Breast epithelium (tissue), 4 donors: ENCODE measurements at places on chromosomes 3 and 15.

GRCh38 chr3:99803297-99803696 lies 14.4 kb upstream of the CMSS1 start:
- H3K27me3 ChIP-seq, result no peaks in the 10 kb centered on the region
- H3K4me3 ChIP-seq, result no peak overlapping the region
- H3K27ac ChIP-seq, result no peak overlapping the region
- H3K36me3 ChIP-seq, result no peaks in the 10 kb centered on the region

GRCh38 chr3:128693696-128694095 lies 32.3 kb upstream of the RAB7A start:
- no peaks in the 10 kb centered on the region for H3K4me1 ChIP-seq
- no peaks in the 10 kb centered on the region for H3K27me3 ChIP-seq
- DNase-seq, result no peak
- no peaks in the 10 kb centered on the region for H3K36me3 ChIP-seq
- H3K4me3 ChIP-seq, result no peak overlapping the region

- H3K4me1 ChIP-seq, result no peaks in the 10 kb centered on the region
- H3K36me3 ChIP-seq, result no peaks in the 10 kb centered on the region
- H3K27me3 ChIP-seq, result no peaks in the 10 kb centered on the region
- H3K27ac ChIP-seq, result no peak overlapping the region
- no peak overlapping the region for H3K4me3 ChIP-seq
- no peak for DNase-seq
These were observed 18.2 kb upstream of the B4GALT4 start for GRCh38 chr3:119258915-119259314.

DNA sequence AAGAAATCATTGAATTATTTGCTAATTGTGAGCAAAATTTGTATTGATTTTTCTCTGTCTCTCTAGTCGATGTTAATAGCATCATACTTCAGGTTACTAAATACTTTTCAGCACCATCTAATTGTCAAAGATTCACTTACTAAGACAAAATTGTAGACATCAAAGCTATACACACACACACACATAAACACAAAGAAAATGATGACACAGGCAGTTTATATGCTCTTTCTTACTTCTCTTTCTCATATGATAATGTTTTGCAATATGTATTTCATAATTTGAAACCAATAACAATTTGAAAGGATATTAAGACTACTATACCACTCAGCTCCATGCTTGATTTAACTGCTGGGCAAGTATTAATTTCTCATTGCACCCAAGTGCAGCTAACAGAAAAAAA lies 406.2 kb downstream of the ROBO2 start:
- H3K36me3 ChIP-seq, result no peaks in the 10 kb centered on the region
- no peak overlapping the region for H3K27ac ChIP-seq
- H3K4me1 ChIP-seq, result no peaks in the 10 kb centered on the region
- no peak overlapping the region for H3K4me3 ChIP-seq
- no peaks in the 10 kb centered on the region for H3K27me3 ChIP-seq

DNA sequence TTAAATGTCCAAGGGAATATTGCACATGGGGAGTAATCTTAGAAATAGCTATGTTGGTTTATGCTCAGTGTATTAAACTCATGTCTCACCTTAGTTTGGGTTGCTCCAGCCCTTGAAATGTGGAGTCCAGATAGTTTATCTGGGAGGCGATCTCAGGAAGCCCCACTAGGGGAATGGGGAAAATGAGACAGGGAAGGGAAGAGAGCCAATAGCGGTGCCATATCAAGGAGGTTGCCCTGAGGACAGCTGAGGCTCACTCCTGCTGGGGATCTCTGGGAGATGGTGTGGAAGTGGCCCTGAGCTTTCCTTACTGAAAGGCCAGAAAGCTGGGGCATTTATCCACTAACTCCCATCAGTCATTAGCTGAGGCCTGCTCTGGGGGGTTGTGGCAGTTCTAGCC lies 43.3 kb upstream of the POLR2M start:
- H3K27ac ChIP-seq, result peak overlapping the region; percentile 36
- H3K4me1 ChIP-seq, result no peaks in the 10 kb centered on the region
- DNase-seq, result no peak
- H3K36me3 ChIP-seq, result no peaks in the 10 kb centered on the region
- no peaks in the 10 kb centered on the region for H3K27me3 ChIP-seq

- no peak overlapping the region for H3K4me3 ChIP-seq
- no peaks in the 10 kb centered on the region for H3K27me3 ChIP-seq
- peak overlapping the region; percentile 14 for H3K27ac ChIP-seq
These were observed 11.9 kb downstream of the CERS3 start for GRCh38 chr15:100516643-100517512.

DNA sequence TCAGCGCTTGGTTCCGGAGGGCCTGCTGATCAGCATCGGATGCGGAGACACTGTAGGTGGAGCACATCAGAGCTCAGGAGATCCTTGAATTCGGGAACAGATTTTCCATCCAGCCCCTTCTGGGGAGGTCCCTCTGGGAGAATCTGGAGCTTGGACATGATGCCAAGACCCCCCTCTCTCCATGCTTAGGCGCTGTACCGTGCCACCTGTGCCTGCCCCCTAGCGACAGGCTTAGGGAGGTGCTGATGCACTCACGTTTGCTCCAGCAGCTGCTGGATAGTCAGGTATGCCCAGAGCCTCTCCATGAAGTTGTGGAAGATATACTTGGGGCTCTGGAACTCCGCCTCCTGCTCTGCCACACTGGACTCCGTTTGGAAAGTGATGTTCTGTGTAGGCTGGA lies 9.7 kb downstream of the ITIH4 start:
- no peak overlapping the region for H3K27ac ChIP-seq
- no peak for DNase-seq
- no peaks in the 10 kb centered on the region for H3K4me1 ChIP-seq
- H3K27me3 ChIP-seq, result no peaks in the 10 kb centered on the region

DNA sequence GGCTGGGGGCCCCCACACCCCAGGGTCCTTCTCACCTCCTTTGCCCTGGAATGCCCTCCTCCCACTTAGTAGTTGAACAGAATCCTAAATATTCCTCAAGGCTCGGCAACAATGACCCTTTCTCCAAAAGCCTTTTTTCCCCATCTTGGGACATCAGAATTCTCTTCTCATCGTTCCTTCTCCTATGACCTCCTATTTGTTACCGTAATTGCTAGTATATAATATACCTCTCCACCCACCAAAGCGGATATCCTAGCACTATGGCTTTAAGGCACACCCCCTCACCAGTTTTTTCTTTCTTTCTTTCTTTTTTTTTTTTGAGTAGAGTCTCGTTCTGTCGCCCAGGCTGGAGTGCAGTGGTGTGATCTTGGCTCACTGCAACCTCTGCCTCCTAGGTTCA lies 16.8 kb downstream of the HDAC11 start:
- no peak for DNase-seq
- H3K4me3 ChIP-seq, result no peak overlapping the region
- H3K27ac ChIP-seq, result peak overlapping the region; percentile 9
- peaks cover 6% of the 10 kb centered on the region for H3K4me1 ChIP-seq
- no peaks in the 10 kb centered on the region for H3K36me3 ChIP-seq
- H3K27me3 ChIP-seq, result no peaks in the 10 kb centered on the region

DNA sequence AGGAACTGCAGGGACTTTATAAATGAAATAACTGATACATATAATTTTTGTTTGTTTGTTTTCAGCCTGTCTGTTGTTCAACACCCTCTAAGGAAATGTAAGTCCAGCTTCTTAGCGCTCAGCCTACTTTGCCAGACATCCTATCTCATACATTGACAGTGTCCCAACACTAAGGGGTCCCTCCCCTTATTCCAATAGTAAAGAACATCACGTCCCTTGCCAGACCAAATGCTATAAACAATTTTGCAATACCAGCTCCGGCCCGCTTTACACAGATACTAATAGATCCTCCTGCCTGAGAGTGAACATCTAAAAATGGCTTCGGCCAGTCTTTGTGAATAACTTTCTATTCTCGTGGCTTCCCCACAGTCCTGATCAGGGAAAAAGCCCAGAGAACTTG lies 4.5 kb upstream of the TAFA4 start:
- no peak overlapping the region for H3K27ac ChIP-seq
- H3K27me3 ChIP-seq, result no peaks in the 10 kb centered on the region
- no peak overlapping the region for H3K4me3 ChIP-seq
- H3K36me3 ChIP-seq, result no peaks in the 10 kb centered on the region
- DNase-seq, result no peak
- no peaks in the 10 kb centered on the region for H3K4me1 ChIP-seq

GRCh38 chr3:129101370-129102138 lies 20.1 kb downstream of the RAB43 start:
- no peak overlapping the region for H3K27ac ChIP-seq
- no peak overlapping the region for H3K4me3 ChIP-seq
- H3K36me3 ChIP-seq, result no peaks in the 10 kb centered on the region
- H3K27me3 ChIP-seq, result no peaks in the 10 kb centered on the region
- DNase-seq, result no peak

DNA sequence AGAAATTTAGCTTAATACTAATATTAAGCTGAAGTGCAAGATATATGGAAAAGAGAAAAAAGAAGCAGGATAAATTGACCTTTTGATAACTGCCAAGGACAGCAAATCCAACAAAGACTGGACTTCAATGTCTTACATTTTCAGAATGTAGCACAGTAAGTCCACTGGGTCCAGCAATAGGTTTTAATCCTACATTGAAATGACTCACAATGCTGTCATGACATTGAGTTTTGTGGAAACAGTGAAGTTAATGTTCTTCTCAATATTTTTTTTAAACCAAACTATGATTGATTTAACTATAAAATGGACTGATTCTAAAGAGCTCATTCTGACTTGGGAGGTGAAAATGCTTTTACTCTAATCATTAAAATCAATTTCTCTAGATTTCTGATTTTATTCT lies 166.6 kb upstream of the ZNF717 start:
- H3K27me3 ChIP-seq, result no peaks in the 10 kb centered on the region
- H3K27ac ChIP-seq, result no peak overlapping the region
- no peaks in the 10 kb centered on the region for H3K4me1 ChIP-seq
- DNase-seq, result no peak

DNA sequence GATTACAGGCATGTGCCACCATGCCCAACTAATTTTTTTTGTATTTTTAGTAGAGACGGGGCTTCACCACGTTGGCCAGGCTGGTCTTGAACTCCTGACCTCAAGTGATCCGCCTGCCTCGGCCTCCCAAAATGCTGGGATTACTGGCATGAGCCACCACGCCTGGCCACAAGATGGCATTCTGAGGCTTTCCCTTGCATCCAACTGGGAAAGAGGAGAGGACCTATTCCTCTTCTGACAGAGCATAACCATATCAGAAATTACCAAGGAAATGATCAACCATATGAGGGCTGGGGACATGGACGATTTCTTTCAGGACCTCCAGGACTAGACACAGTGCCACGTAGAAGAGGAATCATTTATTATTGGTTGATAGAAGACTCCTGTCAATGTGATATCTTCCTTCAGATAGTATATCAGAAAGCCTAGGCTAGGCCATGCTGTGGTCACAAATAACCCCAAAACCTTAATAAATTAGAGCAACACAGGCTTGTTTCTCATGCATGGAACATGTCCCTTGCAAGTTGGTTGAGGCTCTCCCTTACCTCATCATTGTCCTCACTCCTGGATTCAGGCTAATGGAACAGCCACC lies 372.3 kb upstream of the IL12A start:
- H3K36me3 ChIP-seq, result no peaks in the 10 kb centered on the region
- H3K4me1 ChIP-seq, result no peaks in the 10 kb centered on the region
- H3K27me3 ChIP-seq, result no peaks in the 10 kb centered on the region
- no peak overlapping the region for H3K27ac ChIP-seq
- no peak for DNase-seq
- H3K4me3 ChIP-seq, result no peak overlapping the region

GRCh38 chr15:72616491-72617210 lies 37.8 kb upstream of the GOLGA6B start:
- no peak for DNase-seq
- no peak overlapping the region for H3K27ac ChIP-seq
- no peak overlapping the region for H3K4me3 ChIP-seq
- no peaks in the 10 kb centered on the region for H3K27me3 ChIP-seq
- H3K36me3 ChIP-seq, result no peaks in the 10 kb centered on the region

DNA sequence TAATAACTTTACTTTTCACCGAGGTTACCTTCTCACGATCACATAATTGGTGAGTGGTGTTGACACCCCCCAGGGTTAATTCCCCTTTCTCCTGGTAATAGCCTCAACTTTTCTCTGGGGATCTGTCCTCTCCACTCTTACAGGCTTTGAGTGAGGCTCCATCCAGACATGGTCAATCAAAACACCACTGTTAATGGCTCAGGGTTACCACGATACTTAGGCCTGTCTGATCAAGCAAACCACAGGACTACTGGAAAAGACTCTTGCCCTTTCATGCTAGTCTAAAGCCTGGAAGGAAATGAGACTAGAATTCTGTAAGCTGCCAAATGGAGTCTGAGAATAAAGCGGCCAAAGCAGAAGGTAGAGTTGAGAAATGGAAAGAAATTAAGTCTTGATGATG lies 56.5 kb upstream of the STT3B start:
- H3K4me1 ChIP-seq, result no peaks in the 10 kb centered on the region
- no peak overlapping the region for H3K27ac ChIP-seq
- no peak for DNase-seq
- H3K27me3 ChIP-seq, result no peaks in the 10 kb centered on the region
- H3K4me3 ChIP-seq, result no peak overlapping the region

DNA sequence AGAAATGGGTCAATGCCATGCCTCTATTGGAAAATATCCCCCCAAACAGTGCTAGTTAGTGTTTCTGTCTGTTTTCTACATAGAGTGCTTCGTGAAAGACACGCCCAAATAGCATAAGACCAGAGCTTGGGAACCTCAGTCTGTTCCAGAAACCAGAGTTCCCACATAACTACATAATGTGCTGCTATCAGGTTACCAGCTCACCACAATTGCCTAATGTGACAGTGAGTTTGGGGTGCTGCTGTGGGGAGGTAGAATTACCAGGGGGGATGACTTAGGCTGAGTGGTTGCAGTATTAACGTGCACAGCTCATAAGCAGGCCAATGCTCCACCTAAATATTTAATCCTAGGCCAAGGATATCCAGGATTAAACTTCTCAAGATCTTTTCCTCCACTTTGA lies 39.2 kb downstream of the DUT start:
- H3K36me3 ChIP-seq, result no peaks in the 10 kb centered on the region
- H3K4me3 ChIP-seq, result no peak overlapping the region

- no peaks in the 10 kb centered on the region for H3K27me3 ChIP-seq
- DNase-seq, result no peak
- H3K4me3 ChIP-seq, result no peak overlapping the region
- no peak overlapping the region for H3K27ac ChIP-seq
These were observed 318.7 kb upstream of the STT3B start for GRCh38 chr3:31213869-31214486.

DNA sequence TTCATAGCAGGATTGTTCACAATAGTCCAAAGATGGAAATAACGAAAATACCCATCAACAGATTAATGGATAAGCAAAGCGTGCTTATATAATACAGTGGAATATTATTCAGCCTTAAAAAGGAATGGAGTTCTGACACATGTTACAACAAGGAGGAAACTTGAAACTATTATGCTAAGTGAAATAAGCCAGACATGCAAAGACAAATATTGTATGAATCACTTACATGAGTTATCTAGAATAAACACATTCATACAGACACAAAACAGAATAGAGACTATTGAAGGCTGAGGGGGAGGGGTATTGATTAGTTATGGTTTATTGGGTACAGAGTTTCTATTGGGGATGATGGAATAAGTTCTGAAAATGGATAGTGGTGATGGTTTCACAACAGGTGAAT lies 438.6 kb downstream of the CADM2 start:
- H3K4me1 ChIP-seq, result no peaks in the 10 kb centered on the region
- no peak overlapping the region for H3K27ac ChIP-seq
- H3K27me3 ChIP-seq, result no peaks in the 10 kb centered on the region

GRCh38 chr3:71318458-71318827 lies 265.1 kb downstream of the FOXP1 start:
- no peak overlapping the region for H3K27ac ChIP-seq
- no peaks in the 10 kb centered on the region for H3K27me3 ChIP-seq
- H3K4me3 ChIP-seq, result no peak overlapping the region
- no peak for DNase-seq
